ENCODE measurements at places on chromosomes 4 and X. TPM values are rescaled to one million over a fixed set of nuclear protein-coding genes. Genes with fewer than 3 reads are reported as not detected.

DNA sequence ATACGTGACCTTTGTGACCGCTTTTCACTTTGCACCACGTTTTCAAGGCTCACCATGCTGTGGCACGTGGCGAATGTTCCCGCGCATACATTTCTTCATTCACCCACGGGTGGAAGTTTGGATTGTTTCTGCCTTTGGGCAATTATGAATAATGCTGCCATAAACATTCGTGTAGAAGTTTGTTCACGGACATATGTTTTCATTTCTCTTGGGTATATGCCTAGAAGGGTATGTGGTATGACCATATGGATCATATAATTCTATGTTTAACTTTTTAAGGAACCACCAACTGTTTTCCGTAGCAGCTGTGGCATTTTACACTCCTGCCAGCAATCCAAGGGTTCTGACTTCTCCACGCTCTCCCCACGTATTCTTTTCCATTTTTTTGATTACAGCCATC is 60.9 kb upstream of the MXD4 start:
- no peak for DNase-seq

DNA sequence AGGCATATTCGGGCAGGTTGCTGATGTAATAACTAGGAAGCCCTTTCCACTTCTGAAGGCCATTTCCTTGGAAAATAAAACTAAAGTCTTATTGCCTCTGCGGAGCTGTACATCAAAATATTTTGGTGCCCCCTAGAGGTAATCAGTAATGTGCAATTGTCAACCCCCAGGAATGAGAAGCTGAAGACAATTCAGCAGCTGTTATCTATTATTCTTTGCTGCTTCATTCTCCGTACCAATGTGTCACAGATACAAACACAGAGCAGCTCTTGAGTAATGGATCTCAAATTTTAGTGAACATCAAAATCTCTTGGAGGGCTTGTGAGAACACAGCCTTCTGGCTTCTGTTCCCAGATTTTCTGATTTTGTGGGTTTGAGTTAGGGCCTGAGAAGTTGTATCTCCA is 3.5 kb upstream of the SLIT2 start:
- DNase-seq, result no peak

GRCh38 chrX:21354725-21355124 is 19.5 kb upstream of the CNKSR2 start:
- DNase-seq, result no peak

Gene SLITRK4
- 57.5 TPM for total RNA-seq

GRCh38 chr4:94621491-94622080 is 136.2 kb upstream of the BMPR1B start:
- no peak for DNase-seq

- no peak for DNase-seq
Observed at GRCh38 chr4:53863736-53864365, 200.6 kb downstream of the CHIC2 start.

- no peak for DNase-seq
Observed at GRCh38 chrX:120749141-120749846, 119.4 kb upstream of the C1GALT1C1 start.

DNA sequence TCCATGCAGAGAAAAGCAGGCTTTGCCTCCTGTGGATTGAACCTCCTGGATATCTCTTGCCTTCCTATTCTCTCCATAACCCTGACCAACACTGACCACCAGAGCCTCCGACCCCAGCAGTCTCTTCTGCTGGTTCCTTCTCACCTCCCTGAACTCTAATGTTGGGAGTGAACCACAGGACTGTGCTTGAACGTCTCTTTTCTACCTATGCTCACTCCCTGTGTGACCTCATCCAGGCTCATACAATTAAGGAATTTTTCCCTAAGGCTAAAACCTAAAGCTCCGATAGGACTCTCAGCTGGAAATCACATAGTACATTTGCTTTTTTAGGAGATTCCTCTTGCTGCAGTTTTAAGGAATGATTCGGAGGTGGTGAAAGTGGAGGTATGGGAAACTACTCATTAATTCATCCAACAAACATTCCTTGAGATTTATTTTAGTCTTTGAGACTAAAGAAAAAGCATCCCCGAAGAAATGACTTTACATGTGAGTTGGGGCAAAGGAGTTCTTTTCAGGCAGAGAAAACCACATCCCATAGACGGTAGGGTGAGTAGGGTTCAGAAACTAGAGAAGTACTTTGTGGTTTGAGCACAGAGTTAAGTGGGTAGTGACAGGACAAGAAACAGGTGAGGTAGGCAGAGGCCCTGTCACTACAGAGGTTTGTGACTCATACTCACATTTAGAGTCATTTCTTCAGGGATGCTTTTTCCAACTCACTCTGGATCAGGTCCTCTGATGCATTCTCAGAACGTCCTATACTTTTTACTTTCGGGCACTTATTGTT is 30.8 kb downstream of the NDNF start:
- DNase-seq, result no peak

DNA sequence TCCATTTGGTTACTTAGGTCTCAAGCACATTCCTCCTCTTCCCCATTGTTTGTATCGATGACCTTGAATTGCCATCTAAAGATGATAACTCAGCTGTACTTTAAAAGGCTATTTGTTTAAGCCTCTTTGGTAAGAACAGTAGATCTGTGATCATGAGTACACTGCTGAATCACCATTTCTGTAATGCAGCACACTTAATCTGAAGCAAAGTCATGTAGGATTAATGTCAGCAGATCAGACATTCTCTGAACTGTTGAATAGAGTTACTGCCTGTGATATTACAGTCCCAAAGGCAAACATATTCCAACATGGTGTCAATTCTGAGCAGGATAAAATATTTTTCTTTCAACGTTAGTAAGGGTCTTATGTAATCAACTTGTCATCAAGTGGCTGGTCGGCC is 631.6 kb downstream of the TECRL start:
- no peak for DNase-seq

GRCh38 chr4:71550220-71551165 is 211.7 kb downstream of the SLC4A4 start:
- DNase-seq, result no peak

DNA sequence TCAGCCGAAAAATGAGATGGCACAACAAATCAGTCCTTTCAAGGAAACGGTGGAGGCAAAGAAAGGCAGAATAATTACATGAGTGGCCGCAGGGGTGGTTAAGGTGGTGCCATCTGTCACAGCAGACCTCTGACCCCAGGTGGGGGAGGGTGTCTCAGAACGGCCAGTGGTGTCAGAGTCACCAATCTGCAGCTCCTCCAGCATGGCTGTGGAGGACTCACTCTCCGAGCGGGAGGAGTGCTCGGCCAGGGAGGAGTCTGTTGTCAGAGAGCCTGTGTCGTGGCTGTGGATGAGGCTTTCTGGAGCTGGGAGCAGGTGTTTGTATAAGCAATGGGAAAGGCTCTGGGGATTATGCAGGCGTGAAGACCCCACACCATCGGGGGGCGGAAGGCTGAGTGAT is 130.3 kb upstream of the PDLIM3 start:
- peak; percentile 15 for DNase-seq

DNA sequence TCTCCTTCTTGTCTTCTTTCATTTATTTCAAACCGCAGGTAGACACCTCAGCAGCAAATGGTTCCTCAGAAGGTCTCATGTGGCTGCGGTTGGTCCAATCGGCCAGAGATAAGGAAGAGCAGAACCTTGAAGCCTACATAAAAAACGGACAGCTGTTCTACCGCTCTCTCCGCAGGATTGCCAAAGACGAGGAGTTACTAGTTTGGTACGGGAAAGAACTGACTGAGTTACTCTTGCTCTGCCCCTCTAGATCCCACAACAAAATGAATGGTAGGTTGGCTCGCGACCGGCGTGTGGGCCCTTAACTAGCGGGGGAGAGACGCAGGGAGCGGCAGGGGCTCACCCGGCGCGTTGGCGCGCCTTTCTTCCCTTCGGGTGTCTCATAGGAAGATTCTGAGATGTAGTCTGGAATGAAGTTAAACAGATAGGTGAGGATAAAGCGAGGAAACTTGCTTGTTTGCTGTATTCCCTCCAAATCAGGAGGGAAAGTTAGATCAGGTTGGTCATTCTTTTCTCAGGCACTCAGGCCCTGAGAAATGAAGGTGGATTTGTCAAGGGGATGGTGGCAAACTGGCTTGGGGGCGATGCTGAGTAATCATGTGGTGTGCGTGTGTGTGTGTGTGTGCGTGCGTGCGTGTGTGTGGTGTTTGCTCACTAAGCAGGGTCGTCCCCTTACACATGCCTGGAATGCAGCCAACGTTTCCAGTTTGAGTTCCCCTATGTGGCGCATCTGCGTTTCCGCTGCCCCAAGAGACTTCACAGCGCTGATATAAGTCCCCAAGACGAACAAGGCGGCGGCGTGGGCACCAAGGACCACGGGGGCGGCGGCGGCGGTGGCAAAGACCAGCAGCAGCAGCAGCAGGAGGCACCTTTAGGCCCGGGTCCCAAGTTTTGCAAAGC is 4.2 kb downstream of the PRDM8 start:
- DNase-seq, result no peak

Gene EPHA5
- total RNA-seq, result 24.6 TPM

GRCh38 chrX:153370293-153371055 is 30.7 kb downstream of the PNMA6E start:
- no peak for DNase-seq

Gene JAKMIP1
- 66.3 TPM for total RNA-seq

Gene GYPE
- total RNA-seq, result 0.31 TPM

Data from dorsolateral prefrontal cortex (tissue), 122 donors.